NCI-H187 treated with DMSO at 0.1 percent for 48 hours (cell line): ENCODE measurements at places on chromosomes 6 and 20.

DNA sequence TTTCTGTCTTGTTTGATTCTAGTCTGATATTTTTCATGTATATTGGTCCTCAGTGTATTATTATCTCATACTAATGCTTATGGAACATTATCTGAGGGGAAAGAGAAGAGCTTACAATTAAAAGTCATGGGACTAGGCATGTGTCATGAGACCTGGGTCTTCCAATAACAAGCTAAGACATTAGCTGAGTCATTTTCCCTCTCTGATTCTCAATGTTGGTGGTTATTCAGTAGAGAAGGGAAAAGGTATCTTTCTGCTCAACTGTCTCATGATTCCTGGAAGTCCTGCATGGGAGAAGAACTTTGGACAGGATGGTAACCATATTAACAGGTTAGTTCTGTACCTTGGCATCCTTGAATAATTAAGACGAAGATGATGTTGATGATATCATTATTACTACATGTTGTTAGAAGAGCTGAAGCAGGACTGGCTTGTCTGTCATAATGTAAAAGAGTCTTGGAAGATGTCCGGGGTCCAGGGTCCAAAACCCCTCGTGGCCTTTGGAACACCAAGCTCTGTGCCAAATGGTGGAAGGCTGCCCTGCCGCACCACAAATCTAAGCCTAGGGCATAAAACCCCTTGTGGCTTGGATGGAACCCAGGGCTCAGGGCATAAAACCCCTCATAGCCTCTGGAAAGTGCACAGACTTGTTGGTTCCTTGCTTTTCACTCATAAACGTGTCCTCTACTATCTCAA, 19.1 kb downstream of the TRIM38 start:
- no peak for DNase-seq

DNA sequence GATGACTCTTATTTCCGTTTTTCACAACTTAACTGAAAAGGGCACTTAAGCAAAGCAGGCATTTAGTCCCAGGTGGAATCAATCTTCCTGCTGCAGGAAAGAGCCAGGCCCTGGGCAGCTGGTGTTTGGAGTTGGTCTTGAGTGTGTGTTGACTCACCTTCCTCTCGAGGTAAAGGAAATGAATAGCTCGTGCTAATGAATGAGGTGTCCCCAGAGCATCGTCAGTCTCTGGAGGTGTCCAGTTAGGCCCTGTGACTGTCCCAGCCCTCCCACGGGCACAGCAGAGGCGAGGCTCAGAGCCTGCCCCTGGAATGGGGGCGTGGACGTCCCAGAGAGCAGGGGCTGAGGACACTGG, 277.7 kb downstream of the NRN1 start:
- DNase-seq = peak; percentile 72

DNA sequence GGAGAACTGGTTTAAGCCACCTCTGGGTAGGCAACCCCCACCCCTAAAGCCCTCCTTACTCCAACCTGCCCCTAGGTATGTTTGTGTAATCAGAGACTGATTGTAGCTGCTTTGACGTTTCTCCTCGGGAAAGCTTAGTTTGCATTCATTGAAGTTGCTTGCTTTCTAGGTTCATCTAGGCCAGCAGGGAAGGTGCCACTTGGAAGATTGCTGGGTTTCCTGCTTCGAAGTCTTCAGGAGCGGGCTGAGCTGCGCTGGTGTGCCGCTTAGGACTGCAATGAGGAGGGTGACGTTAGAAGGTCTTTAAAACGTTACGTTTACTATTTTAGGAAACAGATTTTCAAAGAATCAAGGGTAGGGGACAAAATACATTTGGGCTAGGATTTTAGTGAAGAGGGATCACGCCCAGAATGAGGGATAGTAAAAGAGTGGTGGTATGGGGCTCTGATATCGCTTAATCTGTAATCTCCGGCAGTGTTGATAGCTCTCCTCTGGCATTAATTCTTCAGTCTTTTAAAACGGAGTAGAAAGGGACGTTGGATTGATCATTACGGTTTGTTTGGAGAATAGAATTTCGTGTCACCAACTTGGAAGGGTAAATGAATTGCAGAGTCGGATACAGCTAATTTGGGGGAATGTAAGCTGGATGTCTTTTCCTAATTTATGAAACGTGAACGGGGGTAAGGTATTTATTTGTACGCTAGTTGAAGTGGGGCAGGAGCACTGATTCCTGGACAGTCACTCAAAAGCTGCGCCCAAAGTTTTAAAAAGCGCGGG, 92.6 kb upstream of the PRDM1 start:
- DNase-seq = no peak

DNA sequence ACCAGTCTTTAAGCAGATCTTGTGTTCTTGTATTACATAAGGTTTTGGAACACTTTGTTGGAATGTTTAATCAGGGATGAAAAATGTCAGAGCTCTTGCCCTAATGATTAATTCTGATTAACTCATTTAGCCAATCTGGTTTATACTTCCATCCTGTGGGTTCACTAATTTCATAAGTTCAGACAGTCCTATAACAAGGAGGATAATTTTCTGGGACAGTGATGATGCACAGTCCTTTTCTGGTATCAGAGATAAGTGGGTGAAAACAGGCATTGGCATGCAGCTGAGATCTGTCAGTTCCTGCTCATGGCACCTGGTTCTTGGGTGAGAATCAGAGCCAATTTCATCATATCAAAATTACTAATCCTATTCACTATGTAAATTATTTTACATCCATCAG, 125.0 kb upstream of the LAMA2 start:
- DNase-seq = no peak

- DNase-seq = no peak
Observed at GRCh38 chr6:145090801-145091585, 644.3 kb downstream of the EPM2A start.

DNA sequence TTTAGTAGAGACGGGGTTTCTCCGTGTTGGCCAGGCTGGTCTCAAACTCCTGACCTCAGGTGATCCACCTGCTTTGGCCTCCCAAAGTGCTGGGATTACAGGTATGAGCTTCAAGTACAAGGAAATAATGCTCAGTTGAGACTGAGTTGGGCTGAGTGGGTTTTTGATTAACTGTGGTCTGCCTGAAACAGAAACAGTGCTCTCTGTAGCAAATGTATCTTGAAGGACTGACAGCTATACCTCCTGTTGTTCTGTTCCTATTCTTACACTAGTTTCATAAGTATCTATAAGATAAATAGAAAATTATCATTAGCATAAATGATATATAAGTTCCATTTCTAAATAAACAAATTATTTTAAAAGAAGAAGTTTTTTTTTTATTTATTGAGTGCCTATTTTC, 142.8 kb upstream of the PTPRK start:
- DNase-seq = no peak

- no peak for DNase-seq
Observed at GRCh38 chr6:6057442-6058053, 50.8 kb upstream of the NRN1 start.

- no peak for DNase-seq
Observed at GRCh38 chr6:53437557-53438202, 88.9 kb upstream of the ELOVL5 start.

DNA sequence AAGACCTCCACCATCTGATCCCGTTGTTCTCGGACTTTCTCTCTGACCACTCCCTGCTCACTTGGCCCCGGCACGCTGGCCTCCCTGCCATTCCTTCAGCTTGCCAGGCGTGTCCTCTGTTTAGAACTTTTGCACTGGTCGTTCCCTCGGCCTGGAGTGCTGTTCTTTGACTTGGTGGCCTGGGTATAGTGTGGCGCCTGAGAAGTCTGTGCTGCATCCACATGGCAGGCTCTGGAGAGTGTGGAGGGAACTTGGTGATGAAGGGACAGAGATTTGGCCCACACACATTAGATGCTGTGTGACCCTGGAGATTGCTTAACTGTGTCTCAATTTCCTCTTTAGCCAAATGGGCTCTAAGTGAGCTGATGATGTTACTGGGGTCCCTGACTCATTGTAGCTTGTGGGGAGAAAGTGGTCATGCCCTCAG, 13.0 kb upstream of the TGM2 start:
- no peak for DNase-seq

DNA sequence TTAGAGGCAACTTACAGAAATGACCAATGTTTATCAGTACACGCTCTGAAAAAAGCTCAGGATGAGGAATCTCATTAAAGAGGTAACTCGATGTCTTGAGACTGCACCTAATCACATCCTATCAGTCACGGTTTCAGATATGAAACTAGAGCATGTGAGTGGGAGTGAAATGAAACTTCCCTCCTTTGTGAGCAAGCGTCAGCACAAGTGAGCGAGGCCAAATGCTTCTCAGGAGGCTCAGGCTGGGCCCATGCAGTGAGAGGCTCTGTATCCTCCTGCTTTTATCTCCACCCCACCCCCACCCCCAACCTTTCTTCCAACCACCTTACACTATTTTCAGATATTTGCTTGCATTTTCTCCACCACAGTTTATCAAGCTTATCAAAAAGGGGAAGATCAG, 140.8 kb upstream of the RIMS1 start:
- no peak for DNase-seq

DNA sequence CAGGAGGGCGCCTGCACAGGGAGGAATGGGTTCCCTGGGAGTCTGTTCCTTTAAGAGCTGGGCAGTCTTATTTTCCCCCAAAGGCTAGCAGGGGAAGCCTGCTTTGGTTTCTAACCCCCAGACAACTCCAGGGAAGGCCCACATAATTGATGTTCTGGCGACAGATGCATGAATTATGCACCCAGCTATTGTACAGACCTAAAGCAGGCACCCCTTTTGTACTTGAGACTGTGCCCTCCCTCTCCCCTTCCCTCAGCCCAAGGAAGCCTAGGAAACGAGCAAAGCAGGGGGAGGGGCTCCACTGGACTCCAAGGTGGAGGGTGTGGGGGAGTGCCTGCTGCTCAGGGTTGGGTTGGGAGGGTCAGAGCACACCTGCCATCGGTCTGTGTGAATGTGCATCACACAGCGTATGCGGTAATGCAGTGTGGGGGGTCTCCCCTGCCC, 102.1 kb downstream of the KCNB1 start:
- DNase-seq = no peak

- DNase-seq = no peak
Observed at GRCh38 chr6:41503827-41504465, 42.2 kb upstream of the FOXP4 start.
